CD4-positive, alpha-beta T cell treated with Interleukin-1 beta for 1 hour (primary cell): ENCODE measurements at places on chromosomes 2 and 18.
A peak's percentile ranks its signal among the peaks of the same experiment; 100 is the strongest.

GRCh38 chr2:67581751-67582150, 184.6 kb downstream of the ETAA1 start:
- no peak for DNase-seq

DNA sequence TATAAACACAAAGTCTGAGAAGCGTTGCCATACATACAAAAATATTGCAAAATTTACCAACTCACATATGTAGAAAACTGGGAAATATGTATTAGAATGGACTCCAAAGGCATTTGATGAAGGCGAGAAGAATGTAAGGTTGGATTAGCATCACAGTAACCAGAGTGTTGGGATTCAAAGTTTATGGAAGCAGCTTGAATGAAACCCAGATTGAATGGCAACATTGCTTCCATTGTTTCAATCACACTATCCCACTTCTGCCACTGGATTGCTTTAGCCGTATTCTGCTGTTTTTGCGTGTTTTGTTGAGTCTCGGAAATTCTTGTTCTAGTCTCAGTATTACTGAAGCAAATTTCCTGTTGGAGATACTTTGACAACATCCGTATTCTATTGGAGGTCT, 609.0 kb upstream of the LRATD1 start:
- DNase-seq, result no peak

DNA sequence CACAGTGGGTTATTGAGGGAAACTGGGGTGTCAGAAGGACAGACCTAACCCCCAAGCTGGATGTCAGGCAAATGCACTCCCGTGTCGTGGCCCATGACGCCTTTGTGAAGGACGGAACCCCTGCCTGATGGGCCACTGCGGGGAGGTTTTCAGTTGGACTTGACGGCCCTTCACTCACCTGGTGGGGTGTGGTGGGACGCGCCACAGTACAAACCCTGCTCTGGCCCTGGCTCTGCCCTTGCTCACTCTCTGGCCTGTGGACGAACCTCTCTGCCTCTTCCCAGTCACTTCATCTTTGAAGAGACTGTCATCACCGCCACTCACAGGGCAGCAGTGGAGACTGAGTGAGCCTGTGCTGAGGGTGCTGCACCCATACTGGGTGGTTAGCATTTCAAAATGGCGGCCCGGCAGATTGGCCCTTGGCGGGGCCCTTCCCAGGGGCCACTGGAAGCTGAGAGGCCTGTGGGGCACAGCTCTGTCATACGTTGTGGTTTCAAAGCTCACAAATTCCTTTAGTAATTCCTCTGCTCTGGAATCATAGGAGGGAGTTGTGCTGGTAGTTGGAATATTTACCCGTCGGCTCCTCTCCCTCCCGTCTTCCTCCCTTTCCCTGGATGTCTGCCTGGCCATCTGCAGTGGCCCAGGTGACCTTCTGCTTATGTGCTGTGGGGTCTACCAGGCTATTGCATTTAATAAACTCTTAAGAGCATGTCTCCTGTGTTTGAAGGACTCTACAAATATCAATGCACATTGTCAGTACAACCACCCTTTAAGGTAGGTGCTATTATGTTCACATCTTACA, 200.6 kb downstream of the CTIF start:
- no peak for DNase-seq

DNA sequence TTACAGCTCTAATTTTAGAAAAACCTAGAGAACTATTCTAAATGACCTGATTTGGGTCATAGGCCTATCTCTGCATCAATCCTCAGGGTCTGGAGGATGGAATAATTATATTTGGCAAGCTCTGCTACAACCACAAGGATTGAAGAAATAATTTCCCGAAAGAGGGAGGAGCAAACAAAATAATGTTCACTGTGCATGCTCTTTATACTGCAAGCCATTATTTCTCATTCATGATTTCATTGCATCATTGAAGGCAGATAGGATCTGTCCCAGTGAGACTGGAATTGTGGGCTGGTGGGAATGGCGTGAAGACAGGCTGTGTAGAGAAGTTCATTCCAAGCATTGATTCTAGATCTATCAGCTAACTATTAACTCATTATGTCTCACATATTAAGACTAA, 12.7 kb upstream of the MAPRE2 start:
- DNase-seq, result no peak

DNA sequence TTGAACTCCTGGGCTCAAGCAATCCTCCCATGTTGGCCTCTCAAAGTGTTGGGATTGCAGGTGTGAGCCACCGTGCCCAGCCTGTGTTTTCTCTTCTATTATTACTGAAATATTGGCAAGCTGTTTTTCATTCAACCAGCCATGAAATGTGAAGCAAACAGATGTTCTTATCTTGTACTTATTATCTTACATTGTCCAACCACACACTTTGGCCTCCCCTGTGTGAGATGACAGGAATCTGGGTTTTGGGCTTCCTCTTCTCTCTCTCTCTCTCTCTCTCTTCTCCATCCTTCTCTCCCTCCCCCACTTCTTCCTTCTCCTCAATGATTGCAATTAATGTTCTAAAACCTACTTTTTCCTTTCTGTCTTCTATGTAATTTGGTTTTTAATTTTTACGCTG, 33.1 kb downstream of the RAMP1 start:
- DNase-seq, result no peak

GRCh38 chr2:70807828-70808118, 12.6 kb downstream of the CLEC4F start:
- DNase-seq, result no peak

GRCh38 chr2:34372967-34373366, 773.9 kb upstream of the FAM98A start:
- no peak for DNase-seq

GRCh38 chr2:62971936-62972335, 78.7 kb upstream of the OTX1 start:
- no peak for DNase-seq

- peak; percentile 10 for DNase-seq
Observed at GRCh38 chr2:177604271-177605065, 211.9 kb downstream of the AGPS start.

GRCh38 chr18:26863122-26863879, 2.2 kb downstream of the AQP4 start:
- no peak for DNase-seq

DNA sequence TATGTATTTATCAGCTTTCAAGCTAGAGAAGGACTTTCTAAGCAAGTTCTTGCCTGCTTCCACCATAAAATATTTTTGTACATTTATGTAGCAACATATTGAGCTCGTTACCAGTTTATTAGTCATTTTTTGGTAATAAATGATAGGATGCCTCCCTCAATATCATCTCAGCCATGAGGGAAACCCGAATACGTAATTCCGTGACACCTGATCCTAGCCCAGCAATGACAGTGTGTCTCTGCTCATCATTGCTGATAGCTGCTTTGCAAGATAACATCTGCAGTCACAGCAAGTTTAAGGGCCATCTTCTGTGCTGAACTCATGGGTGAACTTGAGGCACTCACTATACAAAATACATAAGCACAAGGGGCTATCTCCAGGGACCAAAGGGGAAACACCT, 62.2 kb downstream of the COL6A3 start:
- no peak for DNase-seq
